ENCODE measurements at places on chromosomes 1 and 21.
A peak's percentile ranks its signal among the peaks of the same experiment; 100 is the strongest.

DNA sequence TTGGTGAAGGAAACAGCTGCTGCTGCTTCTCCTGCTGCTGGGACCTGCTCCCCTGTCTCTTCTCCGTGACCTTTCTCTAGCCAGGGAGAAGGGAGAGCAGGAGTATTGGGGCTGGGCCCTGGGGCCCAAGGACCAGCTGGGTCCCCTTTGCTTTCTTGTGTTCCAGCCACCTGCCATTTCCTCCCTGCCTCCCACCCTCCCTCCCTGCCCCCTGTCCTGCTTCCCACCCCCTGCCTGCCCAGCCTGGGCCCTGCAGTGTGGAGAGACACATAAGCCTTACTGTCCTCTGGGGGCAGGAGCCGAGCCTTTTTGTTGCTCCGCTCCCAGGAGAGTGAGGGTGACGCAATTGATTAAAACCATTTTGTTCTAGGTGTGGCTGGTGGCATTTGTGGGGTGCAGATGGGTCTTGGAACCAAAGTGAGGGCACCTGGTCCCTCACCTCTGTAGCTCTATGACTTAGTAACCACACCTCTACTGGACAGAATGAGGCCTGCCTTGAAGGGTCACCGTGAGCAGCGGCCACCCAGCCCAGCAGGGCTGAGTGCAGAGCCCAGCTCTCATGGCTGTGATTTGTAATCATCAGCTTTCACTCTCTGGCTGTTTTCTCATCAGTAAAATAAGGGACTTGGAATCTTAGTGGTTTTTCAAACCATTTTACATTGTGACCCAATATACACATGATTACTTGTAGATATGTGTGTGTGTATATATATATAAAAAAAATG is 13.9 kb upstream of the TMEM222 start:
- no peak for DNase-seq

DNA sequence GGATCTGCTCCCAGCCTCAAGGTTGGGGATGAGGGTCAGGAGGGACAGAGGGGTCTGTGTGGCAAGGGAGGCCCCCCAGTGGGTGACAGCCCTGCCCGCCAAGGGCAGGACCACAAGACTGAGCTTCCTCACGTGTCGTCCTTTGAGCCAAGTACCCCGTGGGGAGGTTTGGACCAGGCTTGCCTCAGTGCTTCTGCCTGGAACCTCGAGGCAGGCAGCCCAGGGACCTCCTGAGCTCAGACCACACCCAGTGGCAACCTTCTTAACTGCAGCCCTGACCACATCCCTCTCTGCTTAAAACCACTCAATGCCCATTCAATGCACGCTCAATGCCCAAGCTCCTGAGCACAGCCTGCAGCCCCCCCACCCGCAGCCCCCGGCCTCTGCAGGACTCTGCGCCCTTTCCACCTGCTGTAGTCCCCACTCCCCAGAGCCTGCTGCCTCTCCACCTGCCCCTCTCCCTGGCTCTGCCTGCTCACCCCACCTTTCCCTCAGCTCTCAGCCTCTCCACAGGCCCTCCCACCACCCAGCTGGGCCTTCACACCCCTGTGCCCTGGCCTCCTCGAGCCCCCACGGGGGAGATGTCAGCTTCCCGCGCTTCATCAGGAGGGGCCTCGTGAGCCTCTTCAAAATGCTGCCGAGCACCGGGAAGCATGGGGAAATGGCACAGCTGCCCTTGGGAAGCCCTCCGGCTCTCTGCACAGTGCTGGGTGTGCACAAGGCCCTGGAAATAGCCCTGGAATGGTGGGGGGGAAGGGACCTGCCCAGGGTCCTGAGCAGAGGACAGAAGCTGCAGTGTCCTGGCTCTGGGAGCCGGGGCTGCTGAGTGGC is 129.3 kb upstream of the VAMP3 start:
- DNase-seq: no peak

DNA sequence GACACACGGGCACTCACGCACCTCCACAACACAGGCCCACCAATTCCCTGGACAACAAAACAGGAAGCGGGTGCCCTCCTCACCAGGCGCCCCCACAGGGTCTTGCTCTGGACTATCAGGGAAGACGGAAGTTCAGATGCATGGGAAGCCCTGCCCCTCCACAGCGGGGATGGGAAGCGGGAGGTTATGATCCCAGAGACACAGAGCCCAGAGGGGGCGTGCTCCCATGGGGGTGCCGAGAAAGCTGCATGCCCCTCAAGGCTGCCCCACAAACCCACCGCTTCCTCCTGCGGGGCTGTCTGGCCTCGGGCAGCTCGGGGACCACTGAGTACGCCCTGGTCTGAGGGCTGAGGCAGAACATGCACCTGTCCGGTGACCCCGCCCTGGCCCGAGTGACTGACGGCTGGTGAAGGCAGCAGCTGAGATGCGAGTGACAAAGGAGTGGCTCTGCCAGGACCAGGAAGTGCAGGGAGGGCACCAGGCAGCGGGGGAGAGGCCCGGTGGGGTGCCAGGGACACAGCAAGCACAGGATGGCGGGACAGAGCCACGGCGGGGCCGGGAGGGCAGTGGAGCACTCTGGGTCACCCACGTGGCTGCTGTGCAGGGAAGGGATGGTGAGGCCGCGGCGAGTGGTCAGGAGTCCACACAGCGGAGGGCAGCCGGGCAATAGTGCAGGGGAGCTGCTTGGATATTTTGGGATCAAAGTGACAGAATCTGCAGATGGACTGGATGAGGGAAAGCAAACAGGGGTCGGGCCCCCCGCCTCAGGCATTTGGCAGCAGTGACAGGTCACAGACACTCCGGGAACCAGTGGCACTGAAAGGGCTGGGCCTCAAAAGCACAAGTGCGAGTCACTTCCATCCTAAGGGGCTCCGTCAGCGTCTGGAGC is 18.6 kb downstream of the NADK start:
- no peak for DNase-seq

GRCh38 chr1:217781056-217781455 is 149.9 kb downstream of the SPATA17 start:
- no peak for DNase-seq

- DNase-seq: no peak
Observed at GRCh38 chr1:12439073-12439472, 178.9 kb downstream of the DHRS3 start.

DNA sequence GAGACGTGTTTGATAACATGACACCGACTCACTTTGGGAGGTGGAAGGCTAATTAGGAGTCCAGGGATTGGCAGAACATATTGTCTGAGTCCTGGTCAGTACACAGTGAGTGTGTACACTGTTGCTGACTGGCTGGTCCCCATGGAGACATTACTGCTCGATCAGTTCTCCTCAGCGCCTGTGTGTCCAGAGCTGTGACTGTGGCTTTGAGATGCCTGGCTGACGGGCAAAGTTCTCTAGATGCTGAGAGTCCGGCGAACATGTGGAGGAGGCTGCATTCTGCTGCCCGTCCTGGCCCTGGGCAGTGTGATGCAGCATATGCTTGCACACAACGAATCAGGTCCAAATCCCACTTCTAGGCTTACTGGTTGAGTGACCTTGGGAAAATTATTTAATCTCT is 280.1 kb upstream of the ST6GALNAC5 start:
- DNase-seq: no peak

GRCh38 chr1:94142583-94142982 is 21.6 kb upstream of the ABCA4 start:
- DNase-seq: no peak

DNA sequence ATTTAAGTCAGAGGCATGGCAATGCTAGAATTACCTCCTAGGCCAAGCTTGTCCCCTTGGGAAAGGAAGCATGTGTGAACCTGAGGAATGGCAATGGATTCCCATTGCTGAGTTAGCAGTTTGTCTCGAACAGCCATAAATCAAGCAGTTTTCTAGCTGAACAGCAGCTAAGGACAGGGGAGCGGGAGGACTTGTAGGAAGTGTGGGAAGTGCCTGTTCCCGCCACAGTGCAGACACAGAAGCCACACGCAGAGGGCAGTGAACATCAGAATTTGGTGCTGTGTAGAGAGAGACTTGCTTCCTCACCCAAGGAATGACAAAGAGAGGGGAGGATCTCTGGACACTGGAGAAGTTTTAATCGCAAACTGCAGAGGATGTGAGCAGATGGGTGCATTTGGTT is 3.8 kb downstream of the PHGDH start:
- DNase-seq: no peak

DNA sequence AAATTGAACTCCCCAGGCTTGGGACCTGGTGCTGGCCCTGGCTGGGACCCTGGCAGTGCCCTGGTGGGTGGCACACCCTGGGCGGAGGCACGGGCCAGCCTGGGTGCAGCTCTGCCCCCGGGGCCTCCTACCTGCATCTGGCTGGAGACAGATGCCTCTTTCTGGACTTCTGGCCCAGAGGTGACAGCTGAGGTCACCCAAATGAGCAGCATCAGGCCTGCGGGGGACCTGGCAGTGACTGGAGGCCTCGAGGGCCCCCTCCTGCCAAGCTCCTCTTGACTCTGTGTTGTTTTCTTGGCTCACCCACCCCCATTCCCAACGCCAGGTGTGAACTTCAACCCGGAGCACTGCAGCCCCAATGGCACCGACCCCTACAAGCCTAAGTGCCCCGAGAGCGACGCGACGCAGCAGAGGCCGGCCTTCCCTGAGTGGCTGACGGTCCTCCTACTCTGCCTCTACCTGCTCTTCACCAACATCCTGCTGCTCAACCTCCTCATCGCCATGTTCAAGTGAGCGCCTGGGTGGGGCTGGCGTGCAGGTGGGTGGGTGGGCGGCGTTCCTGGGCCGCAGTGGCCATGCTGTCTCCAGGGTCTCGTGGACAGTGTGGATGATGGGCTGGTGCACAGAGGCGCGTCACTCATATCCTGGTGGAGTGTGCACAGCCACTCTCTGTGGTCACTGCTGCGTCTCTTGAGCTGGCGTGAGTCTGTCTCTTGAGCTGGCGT is 41.6 kb upstream of the LRRC3 start:
- no peak for DNase-seq

- no peak for DNase-seq
Observed at GRCh38 chr21:29640080-29640508, 299.7 kb downstream of the GRIK1 start.

GRCh38 chr21:15408089-15408488 is 321.7 kb upstream of the USP25 start:
- DNase-seq: no peak

GRCh38 chr1:156624814-156625435 is 5.7 kb downstream of the HAPLN2 start:
- DNase-seq: no peak

GRCh38 chr1:225712391-225712790 is 59.5 kb upstream of the ENAH start:
- no peak for DNase-seq

GRCh38 chr1:189021577-189021976 is 1456.1 kb downstream of the BRINP3 start:
- no peak for DNase-seq

GRCh38 chr21:29181799-29182470 is 51.5 kb downstream of the MAP3K7CL start:
- DNase-seq: no peak

- no peak for DNase-seq
Observed at GRCh38 chr1:153537376-153537730, 1.6 kb upstream of the S100A6 start.

DNA sequence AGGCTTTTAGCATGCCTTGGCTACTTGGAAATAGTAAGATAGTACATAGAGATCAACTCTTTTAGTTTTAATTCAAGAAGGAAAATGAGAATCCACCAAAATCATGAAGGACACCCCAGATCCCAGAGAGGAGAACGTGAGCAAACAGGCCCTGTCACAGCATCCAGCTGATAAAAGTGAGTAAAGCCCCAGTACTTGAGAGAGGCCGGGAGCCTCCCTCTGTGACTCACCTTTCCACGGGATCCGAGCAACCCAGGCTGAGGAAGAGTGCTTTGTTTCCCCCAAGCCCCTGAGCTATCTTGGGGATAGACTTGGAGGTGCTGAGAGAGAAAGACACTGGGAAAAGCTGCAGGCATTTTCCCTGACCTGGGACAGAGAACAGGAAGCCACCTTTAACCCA is 238.6 kb downstream of the DUSP10 start:
- no peak for DNase-seq

GRCh38 chr1:77095236-77095635 is 124.0 kb downstream of the PIGK start:
- no peak for DNase-seq

DNA sequence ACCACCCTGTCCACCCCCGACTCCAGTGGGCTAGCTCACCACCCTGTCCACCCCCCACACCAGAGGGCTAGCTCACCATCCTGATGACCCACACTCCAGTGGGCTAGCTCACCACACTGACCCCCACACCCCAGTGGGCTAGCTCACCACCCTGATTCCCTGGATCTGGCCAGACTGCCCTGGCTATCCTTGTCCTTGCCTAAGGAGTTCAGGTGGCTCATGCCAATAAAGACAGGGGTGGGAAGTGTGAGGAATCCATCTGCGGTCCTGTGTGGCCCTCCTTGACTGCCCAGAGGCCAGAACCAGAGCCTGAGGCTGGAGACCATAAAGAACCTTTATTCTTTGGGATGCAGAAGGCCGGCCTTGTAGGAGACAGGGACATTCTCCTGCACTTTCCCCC is 3.6 kb downstream of the PADI1 start:
- DNase-seq: no peak

DNA sequence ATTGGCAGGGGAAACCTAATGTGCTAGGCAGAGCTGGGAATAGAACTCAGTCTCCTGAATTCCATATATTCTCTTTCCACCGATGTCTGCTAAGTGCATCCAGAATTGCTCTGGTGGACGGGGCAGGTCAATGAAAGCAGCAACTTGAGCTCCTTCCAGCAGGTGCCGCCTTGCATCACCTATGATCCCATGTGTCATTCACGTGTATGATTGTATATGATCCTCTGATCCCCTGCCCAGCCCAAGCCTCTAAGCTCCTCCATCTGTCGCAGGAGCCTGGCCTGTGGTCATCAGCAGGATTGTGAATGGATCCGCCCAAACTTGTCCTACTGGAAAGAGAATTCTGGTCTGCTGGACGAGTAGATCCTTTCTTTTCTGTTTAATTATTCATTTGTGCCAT is 13.1 kb downstream of the ACTA1 start:
- no peak for DNase-seq

- DNase-seq: no peak
Observed at GRCh38 chr1:172727956-172728603, 69.2 kb downstream of the FASLG start.

DNA sequence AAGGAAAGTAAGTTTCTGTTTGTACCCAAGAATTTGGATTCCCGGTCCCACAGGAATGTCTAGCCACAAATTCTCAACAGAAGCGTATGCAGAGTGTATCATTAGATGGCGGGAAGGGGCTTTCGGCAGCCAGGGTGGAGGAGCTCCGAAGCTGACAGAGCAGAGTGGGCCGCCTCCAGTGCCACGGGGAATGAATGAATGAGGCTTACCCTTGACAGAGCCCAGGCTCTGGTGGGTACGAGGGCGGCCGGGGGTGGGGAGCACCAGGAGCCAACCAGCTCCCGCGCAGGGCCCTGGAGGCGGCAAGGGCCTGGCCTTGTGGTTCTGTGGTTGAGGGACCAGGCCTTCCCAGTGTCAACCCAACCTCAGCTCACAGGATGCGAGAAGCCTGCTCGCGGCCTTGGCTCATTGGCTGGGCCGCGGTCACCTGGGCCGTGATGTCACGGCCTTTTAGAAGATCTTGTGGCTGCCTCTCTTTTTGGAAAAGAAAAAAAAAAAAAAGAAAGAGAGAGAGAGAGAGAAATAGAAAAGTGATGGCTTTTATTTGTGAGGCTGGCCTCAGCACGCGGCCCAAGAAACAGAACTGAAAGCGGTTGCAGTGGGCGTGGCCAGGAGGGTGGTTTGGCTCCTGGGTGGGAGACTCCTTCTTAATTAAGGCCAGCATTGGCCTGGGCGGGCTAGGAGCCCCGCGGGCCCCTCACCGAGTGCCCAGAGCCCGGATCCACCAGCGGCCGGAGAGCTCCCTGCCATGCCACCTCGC is 34.9 kb upstream of the RUNX3 start:
- DNase-seq: peak; percentile 81

Data from naive thymus-derived CD4-positive, alpha-beta T cell (primary cell).